ENCODE measurements at places on chromosomes 12 and 14.
A peak's percentile ranks its signal among the peaks of the same experiment; 100 is the strongest.

DNA sequence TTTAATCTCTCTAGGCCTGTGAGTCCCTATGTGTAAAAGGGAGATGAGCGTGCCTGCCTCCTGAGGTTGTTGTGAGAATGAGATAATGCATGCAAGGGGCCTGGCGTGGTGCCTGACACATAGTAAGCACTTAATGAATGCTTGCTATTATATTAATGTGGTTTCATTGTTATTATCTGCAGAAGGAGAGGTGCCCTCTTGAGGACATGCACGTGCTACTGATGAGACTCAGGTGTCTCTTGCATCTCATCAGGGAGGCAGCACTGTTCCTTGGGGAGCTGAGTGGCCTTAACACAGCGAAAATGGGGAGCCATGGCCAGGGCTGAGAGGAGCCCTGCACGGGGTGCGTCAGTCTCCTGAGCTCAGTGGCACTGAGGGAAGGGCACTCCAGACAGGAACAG is 29.9 kb upstream of the BCDIN3D start:
- DNase-seq = no peak

DNA sequence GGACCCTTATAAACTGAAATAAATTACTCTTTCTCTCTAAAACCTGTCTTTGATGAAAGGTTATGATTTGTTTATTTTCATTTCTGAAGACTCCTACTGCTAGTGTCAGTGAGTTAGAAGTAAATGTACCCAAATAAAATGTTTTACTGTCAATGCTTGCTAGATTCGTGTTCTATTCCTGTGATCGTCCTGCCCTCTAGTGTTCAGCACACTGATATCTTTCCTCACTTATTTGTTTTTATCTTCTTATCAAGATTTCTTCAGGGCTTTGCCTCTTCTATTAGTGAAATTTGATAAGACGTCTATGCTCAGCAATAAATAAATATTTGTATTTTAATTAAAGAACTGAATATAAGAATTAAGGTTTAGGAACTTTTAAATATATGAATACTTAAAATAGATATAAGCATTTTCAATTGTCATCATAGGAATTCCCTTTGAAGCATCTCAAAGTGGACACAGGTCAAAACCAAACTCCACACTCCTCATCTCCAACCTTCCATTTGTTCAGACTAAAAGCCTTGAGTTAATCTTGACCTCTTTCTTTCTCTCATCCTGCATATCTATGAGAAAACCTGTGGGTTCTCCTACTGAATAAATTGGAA is 75.8 kb downstream of the C12orf50 start:
- peak; percentile 64 for DNase-seq

DNA sequence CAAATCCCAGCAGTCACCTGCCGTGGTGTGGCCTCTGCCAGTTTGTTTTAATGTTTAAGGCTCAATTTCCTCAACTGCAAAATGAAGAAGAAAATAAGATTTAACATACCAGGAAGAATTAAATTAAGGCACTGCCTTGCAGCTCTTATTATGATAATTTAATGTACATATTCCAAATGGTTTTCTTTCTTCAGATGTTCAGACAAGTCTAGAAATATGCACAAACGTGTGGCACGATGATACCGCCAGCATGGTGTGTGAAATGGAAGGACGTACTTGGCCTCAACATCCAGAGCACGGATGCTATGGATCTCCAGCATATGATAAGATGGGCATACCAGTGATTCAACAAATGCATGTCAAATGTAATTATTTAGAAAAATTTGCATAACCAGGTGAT is 959.4 kb upstream of the TMEM132C start:
- DNase-seq = no peak

DNA sequence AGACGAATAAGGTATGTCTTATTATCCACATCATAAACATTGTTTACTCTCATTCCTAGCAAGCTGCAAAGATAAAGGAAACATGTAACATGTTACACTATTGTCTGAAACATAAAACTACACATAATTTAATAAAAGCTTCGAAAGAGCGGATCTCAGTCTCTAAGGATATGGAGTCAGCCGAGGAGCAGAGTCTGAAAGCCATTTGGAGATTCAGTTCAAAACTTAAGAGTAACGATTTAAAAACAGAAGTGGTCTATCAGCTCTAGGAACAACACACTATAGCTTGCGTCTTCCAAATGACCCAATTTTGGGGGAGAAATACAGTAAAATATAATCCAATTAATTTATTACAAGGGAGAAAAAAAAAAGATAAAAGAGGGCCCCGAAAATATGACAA is 775 bp downstream of the NEMF start:
- DNase-seq = peak; percentile 28

- no peak for DNase-seq
Observed at GRCh38 chr12:118334939-118335567, 37.7 kb downstream of the TAOK3 start.

- peak; percentile 47 for DNase-seq
Observed at GRCh38 chr14:56271970-56272369, 153.8 kb downstream of the PELI2 start.

DNA sequence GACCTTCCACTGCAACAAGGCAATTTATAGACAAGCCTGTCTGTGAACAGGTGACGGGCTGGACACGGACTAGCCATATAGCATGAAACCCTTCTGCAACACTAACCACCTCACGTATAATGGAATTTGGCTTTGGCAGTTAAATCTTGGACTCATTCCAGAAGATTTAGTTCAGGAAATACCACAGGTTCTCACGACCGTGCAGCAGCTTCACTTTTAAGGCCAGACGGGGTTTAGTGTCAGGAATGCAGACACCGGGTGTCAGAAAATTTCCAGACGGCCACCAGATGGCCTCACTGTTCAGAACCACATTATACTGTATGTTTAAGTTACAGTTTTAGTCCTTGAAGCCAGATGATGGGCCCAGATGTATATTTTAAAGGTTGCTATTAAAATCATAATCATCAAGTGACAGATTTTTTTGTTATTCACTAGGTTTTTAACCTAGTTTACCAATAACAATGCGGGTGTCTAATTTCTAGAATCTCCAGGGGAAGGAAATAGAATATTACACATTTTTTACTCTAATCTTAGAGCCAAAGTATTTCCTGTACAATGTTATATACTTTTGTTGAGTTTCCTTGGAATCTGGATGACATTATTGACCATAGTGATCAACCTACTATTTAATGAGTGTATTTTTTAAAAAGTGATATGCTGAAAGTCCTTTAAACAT is 90.5 kb upstream of the TMPO start:
- DNase-seq = peak; percentile 70

- DNase-seq = no peak
Observed at GRCh38 chr12:85820101-85820500, 16.1 kb downstream of the RASSF9 start.

- no peak for DNase-seq
Observed at GRCh38 chr14:100754020-100754419, 27.3 kb downstream of the DLK1 start.

GRCh38 chr12:89949457-89950195 is 241.0 kb upstream of the ATP2B1 start:
- peak; percentile 77 for DNase-seq

- no peak for DNase-seq
Observed at GRCh38 chr14:99037777-99038430, 234.1 kb downstream of the BCL11B start.

GRCh38 chr12:93667672-93668071 is 9.5 kb upstream of the CRADD start:
- no peak for DNase-seq

GRCh38 chr12:52836042-52836466 is 1.9 kb upstream of the KRT79 start:
- DNase-seq = peak; percentile 89

DNA sequence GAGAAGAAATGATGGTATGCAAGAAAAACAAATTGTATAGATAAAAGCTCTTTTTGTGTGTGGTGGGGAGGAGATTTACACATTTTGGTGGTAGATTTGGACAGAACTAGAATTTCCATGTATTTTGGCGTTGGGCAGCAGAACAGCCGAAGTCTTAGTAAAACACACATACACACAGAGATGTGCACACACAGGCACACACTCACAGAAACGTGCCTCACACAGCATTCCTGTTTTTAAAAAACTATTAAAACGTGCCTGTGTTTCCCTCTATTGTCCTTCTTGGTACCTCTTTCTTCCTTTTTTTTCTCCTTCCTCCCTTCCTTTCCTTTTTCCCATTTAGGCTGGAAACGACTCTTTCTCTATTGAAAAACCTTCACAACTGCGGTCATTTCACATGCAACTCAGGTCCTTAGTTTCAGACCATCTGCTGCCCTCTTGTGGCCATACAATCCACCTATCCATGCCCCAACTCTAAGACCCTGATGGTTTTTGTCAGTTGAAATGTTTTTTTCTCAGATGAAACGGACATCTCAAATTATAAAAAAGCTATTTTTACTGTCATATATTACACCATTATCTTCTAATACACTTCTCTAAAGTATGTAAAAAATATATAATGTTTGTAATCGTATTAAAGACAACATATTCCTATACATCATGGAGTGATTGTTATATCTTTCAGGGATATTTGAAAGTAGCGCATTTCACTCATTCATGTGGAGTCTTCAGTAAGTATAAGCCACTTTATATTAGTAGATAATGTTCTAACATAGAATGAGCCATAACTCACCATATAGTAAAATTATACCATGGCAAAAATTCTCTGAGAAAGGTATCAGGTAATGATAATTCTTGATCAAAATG is 386.7 kb upstream of the NOVA1 start:
- DNase-seq = peak; percentile 54

GRCh38 chr14:50943943-50944646 is at the start of gene PYGL:
PYGL (minus strand) TSS chr14:50944483; CDS start chr14:50944403, 80 bp downstream.
- peak; percentile 82 for DNase-seq

DNA sequence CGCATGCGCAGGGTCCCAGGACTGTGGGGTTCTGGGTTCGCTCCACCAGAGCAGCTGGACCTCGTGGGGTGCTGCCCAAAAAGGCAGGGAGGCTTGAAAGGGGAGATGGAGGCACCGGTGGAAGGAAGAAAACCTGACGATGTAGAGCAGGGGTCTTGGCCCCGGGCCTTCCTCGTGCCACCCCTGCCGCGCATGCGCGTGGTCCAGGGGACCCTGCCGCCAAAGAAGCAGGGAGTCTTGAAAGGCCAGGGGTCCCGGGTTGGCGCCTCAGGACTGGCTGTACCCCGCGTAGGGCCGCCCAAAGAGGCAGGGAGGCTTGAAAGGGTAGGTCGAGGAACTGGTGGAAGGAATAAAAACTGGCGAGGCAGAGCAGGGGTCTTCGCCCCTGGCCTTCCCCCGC is 321.0 kb downstream of the ALG10 start:
- DNase-seq = no peak

- DNase-seq = no peak
Observed at GRCh38 chr14:95304342-95304741, 15.4 kb downstream of the CLMN start.

- DNase-seq = no peak
Observed at GRCh38 chr14:77557391-77557790, 58.8 kb upstream of the ISM2 start.

- DNase-seq = peak; percentile 94
Observed at GRCh38 chr12:49741882-49742620, 694 bp downstream of the TMBIM6 start.

DNA sequence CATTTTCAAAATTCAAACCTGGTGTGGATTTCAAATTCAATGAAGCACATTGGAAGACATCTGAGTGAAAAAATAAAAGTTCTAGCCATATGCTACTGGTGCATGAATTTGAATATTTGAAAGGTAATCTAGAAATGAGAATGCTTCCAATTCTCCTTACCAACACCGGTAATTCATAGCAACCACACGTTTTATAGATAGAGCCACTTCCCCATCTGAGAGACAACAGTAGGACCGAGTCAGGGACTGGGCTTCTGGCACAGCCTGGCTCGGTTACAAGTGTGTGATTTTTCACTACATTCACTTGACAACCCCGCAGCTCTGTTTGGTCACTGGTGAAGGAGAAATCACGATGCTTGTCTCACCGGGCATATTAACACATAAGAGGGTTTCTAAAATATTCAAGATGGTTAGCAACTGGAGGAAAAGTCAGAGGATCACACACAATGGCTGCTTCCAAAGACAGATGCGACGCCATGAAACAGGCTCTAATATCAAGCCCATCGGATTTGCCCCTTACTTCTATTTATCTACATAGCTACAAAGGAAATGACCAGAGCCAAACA is 86.5 kb upstream of the FOXN3 start:
- no peak for DNase-seq

GRCh38 chr12:118590406-118591150 is 214.2 kb downstream of the SUDS3 start:
- no peak for DNase-seq

DNA sequence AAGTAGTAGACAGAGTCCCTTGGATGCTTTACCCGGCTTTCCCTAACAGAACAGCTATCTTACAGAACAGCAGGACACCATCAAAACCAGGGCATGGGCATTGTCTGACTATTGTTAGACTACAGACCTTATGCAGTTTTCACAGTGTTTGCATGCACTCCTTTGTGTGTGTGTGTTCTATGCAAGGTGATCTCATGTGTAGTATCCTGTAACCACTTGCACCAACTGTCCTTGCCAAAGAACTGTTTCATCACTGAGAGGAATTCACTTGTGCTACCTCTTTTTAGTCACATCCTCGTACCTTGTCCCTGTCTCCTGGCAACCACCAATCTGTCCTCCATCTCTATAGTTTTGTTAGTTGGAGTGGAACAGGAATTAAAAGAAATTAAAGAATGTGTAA is 183.6 kb upstream of the PZP start:
- no peak for DNase-seq

DNA sequence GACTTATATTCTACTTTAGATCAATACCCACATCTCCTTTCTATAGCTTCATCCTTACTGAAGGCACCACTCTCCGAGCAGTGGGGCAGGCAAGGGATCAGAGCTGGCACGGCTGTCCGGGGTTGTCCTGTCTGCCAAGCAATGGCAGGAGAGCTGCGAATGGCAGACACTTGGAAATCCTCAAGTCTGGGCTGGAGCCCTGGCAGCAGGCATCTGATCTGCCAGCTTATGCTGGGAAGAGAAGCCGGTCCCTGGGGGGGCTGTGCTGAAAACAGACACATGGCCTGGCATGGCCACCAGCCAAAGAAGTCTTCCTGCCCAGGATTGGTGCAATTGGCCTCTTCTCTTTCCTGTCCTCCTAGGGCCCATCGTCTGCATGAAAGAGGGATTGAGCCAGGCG is 280.2 kb upstream of the PWP1 start:
- no peak for DNase-seq

GRCh38 chr12:110503432-110503831 is 1.3 kb downstream of the RAD9B start:
- no peak for DNase-seq

DNA sequence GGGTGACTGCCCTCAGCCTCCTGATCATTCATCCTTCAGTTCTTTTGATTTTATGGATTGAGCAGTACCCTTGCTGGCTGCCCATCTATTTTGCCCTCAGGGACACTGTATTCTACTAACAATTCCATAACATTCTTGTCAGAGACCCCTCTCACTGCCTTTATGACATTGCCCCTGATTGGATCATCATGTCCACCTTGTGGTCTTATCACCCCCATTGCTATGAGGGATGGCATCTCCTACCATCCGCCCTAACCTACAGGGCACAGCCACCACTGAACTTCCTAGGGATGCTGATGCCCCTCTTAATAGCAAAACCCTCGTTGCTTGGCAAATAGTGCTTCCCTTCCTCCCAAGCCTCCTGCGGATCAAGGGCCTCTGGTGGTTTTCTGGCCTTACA is 38.8 kb upstream of the HMGA2 start:
- no peak for DNase-seq
